8988T (cell line): ENCODE measurements at places on chromosomes 16 and 17.

GRCh38 chr17:1462164-1463112 lies 6.4 kb upstream of the CRK start:
- no peak for DNase-seq

DNA sequence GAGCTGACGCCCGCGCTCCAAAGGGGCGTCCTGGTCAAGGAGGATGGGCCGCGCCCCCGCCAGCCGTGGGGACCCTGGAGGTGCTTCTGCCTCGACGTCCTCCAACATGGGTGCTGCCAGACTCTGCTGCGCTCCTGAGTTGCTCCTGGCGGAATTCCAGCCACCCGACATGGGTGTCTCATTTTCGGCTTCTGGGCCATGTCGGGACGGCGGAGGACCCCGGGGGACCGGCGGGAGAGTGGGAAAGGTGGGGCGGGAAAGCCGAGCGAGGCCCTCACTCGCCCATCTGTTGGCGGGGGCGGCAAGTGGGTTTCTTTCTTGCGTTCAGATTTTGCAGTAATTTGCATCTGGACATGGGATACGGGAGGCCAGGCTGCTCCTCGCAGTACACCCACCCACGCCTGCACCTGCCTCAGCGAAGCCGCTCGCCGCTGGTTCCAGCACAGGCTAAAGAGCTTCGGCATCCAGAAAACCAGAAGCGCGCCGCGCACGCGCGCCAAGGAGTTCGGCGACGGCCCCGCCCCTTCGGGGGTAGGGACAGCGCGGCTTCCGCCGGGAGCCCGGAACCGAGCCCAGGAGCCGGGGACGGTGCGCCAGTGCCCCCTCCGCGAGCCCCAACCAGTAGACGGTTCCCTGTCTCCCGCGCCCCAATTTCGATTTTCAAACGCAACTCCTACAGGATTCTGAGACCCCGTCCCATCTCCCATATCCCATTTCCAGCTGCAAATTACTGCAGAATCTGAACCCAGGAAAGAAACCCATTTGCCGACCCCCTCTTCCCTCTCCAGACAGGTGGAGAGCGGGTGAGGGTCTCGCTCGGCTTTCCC lies at the start of gene ARMC7:
Gene ARMC7, plus strand, starts transcription at position 563 of the 827 bp plus-strand sequence. CDS start 320 bp downstream, outside the sequence.
- peak; percentile 92 for DNase-seq

DNA sequence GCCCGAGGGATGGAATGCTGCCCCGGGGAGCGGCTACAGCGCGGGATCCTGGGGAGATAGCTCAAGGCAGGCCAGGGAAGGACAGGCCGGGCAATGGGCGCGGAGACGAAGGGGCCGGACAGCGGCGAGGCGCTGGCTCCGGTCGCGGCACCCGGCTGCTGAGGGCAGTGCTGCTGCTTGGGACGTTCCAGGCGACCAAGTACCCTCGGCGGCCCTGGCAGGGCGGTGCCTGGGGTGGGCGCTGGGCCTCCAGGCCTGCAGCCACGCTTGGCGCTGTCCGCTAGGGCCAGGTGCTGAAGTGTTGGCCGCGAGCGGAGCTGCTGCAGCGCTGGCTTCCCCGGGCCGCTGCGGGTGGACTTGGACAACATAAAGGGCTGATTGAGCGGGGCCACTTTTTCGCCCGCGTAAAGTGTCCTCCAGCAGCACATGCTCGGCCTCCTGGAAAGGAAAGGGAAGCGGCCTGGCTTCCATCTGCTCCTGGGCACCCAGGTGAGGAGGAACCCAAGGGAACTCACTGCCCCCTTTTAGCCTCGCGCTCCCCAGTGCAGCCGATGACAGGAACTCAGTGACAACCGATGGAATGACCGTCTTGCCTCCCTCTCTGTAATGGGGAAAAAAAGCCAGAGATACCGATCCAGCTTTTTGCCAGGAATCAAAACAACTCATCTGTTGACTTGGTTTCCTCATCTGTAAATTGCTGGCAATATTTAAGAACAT lies 23.7 kb downstream of the CLEC3A start:
- DNase-seq = no peak

DNA sequence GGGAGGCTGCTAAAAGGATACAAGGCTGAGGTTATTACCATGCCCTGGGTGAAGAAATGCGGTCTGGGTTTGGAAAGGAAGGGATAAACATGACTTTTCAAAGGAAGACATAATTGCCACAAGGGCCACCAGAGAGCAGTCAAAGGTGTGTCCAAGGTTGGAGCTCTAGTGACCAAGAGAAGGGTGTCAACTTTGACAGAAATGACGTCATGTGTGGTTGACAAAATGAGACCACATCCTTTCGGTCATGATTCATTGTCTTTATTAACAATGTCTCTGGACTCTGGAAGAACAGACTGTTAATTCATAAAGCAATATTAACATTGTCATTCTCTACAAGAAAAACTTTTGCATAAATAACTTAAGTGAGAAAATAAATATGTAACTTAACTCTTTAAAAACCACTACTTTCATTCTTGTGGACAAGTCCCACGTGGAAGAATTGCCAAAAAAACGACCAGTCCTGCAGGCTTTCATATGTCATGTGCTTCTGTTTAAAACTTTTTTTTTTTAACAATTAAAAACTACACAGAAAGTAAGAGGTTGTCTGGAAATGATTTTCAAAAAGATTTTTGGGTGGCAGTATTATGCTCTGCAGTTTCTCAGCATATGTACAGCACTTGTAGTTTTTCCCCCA lies 5.0 kb downstream of the SOST start:
- DNase-seq = no peak
